ENCODE measurements at places on chromosomes 6 and 20.
A peak's percentile ranks its signal among the peaks of the same experiment; 100 is the strongest.

DNA sequence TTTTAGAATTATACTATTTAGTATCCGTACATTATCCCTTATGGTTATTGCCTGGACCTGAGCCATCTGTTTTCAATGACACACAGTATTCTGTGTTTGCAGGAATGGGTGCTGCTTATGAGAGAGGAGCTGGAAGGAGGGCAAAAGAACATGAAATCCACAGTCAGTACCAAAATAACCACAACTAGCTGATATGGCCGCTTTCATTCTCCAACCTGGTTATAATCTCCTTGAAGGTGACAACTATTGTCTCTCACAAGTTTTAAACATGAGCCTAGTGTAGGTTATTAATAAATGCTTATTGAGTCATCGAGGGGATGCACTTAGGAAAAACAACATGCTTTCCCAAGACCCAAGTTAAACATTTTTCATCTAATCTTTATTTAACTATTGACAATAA lies 356.6 kb downstream of the BMP2 start:
- DNase-seq: no peak
- peaks cover 1% of the 10 kb centered on the region for H3K27me3 ChIP-seq
- no peaks in the 10 kb centered on the region for H3K4me1 ChIP-seq
- H3K36me3 ChIP-seq: no peaks in the 10 kb centered on the region
- no peak overlapping the region for H3K4me3 ChIP-seq
- H3K27ac ChIP-seq: no peak overlapping the region

DNA sequence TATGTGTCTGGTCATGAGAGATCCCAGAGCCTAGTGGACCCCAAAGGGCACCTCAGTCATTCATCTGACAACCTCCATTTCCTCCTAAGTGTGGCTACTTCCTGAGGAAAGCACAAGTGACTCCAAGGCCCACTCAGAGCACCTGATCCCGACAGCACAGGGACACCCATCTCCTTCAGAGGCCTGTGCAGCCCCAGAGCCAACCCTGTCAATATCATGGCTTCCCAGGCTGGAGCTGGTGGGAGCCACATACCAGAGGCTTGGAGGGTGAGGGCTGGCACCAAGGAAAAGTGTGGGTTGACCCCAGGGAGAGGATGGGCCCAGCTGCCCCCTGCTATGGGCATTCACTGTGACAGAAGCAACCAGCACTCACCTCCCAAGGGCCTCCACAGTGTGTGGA lies 117.3 kb downstream of the PSMB1 start:
- H3K4me3 ChIP-seq: no peak overlapping the region
- no peak for DNase-seq
- H3K27ac ChIP-seq: no peak overlapping the region
- H3K36me3 ChIP-seq: peaks cover 9% of the 10 kb centered on the region
- H3K4me1 ChIP-seq: peaks cover 30% of the 10 kb centered on the region
- H3K27me3 ChIP-seq: peaks cover 27% of the 10 kb centered on the region

- DNase-seq: peak; percentile 76
- no peaks in the 10 kb centered on the region for H3K36me3 ChIP-seq
- no peaks in the 10 kb centered on the region for H3K27me3 ChIP-seq
- H3K4me3 ChIP-seq: no peak overlapping the region
Measured at GRCh38 chr20:61263084-61263695, 11.1 kb downstream of the CDH4 start.

GRCh38 chr6:3690506-3690905 lies 61.0 kb downstream of the PXDC1 start:
- no peaks in the 10 kb centered on the region for H3K27me3 ChIP-seq
- no peaks in the 10 kb centered on the region for H3K36me3 ChIP-seq
- DNase-seq: no peak
- H3K4me1 ChIP-seq: peaks cover 14% of the 10 kb centered on the region

- no peak overlapping the region for H3K4me3 ChIP-seq
- no peak overlapping the region for H3K27ac ChIP-seq
- H3K4me1 ChIP-seq: no peaks in the 10 kb centered on the region
Measured at GRCh38 chr6:123091091-123091895, 95.3 kb downstream of the CLVS2 start.

- no peaks in the 10 kb centered on the region for H3K36me3 ChIP-seq
- H3K4me1 ChIP-seq: peaks cover 12% of the 10 kb centered on the region
- peaks cover 7% of the 10 kb centered on the region for H3K27me3 ChIP-seq
- H3K4me3 ChIP-seq: peak overlapping the region; percentile 88
- DNase-seq: no peak
Measured at GRCh38 chr6:159693894-159694545, 979 bp upstream of the SOD2 start.

GRCh38 chr20:24535941-24536730 lies 66.7 kb downstream of the SYNDIG1 start:
- no peak for DNase-seq
- no peak overlapping the region for H3K4me3 ChIP-seq
- peaks cover 1% of the 10 kb centered on the region for H3K27me3 ChIP-seq
- no peak overlapping the region for H3K27ac ChIP-seq
- H3K4me1 ChIP-seq: peaks cover 6% of the 10 kb centered on the region

DNA sequence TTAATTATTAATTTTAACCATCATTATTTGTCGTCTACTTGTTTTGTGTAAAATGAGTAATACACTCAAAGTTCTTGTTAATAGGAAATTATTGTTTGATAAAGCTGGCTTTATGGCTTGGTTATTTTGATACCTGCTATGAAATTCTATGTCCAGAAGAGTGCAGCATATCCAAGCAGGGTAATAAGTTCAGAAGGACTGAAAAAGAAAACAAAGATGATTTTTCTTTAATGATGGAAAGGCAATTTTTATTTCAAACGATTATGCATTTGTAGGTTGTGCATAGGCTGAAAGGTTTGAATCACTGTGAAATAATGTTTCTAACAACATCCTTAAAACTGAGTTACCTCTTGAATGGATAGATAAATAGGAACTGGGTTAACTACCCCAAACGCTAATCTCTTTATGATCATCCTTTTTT lies 1.4 kb upstream of the MAN1A1 start:
- no peak for DNase-seq
- H3K4me1 ChIP-seq: peaks cover 14% of the 10 kb centered on the region
- H3K27me3 ChIP-seq: peaks cover 3% of the 10 kb centered on the region

GRCh38 chr6:8336406-8337057 lies 98.8 kb downstream of the SLC35B3 start:
- H3K27ac ChIP-seq: no peak overlapping the region
- no peak for DNase-seq
- no peaks in the 10 kb centered on the region for H3K27me3 ChIP-seq
- H3K36me3 ChIP-seq: no peaks in the 10 kb centered on the region

DNA sequence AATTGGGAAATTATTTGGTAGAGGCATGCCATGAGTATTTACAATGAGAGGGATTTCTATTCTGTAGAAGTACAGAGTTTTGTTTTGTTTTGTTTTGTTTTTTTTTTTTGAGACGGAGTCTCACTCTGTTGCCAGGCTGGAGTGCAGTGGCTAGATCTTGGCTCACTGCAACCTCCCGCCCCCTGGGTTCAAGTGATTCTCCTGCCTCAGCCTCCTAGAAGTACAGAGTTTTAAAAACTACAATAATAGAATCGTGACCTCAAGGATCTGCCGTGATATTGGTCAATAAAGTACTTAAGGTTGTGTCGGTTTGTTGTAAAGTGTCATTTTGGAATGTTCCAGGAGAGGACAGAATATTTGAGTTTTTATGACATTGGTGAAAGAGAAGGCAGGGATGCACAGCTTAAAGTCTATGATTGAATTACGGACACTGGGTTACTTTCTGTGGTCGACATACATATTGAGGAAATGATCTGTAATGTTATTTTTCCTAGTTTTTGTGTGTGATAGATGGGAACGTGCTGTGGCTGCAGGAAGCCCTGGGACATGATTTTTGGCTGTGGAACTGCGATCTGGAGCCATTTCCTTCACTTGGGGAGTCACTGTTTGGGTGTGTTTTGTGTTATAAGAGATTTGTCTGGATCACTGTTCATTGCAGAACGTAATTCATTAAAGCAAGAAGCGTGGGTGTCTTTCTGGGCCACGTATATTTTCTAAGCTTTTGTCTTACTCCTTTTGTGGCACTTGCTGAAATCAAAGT lies 59.6 kb downstream of the TIAM2 start:
- H3K27me3 ChIP-seq: peaks cover 3% of the 10 kb centered on the region
- peak overlapping the region; percentile 3 for H3K27ac ChIP-seq
- H3K4me1 ChIP-seq: peaks cover 3% of the 10 kb centered on the region
- no peak for DNase-seq
- no peaks in the 10 kb centered on the region for H3K36me3 ChIP-seq

GRCh38 chr6:145313041-145313855 lies 422.1 kb downstream of the EPM2A start:
- no peak overlapping the region for H3K27ac ChIP-seq
- H3K27me3 ChIP-seq: no peaks in the 10 kb centered on the region
- DNase-seq: no peak
- no peak overlapping the region for H3K4me3 ChIP-seq

DNA sequence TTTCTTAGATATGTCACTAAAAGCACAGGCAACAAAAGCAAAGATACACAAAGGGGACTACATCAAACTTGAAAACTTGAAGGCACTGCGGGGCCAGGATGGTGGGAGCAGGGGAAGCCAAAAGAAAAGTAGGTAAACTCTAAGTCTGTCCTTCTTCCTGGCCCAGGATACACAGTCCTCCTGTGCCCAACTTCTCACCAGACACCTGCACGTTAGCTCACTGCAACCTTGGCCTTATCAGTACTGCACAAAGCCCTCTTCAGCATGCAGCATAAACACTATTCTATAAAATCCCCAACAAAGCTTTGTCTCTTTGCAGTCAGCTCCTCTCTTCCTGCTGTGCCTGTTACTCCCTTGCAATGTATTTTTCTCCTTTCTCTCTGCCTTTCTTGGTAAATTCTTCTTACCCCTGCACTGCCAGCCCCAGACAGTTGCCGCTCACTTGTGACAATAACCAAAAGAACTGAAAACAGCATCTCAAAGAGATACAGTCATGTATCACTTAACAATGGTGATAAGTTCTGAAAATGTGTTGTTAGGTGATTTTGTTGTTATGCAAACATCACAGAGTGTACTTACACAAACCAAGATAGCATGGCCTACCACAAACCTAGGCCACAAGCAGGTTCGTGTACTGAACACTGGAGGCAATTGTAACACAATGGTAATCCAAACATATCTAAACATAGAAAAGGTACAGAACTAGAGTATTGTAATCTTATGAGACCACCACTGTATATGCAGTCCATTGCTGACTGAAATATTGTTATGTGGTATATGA lies 51.2 kb downstream of the NINL start:
- peak overlapping the region; percentile 74 for H3K27ac ChIP-seq
- peaks cover 56% of the 10 kb centered on the region for H3K4me1 ChIP-seq
- H3K36me3 ChIP-seq: no peaks in the 10 kb centered on the region
- no peak for DNase-seq
- peaks cover 2% of the 10 kb centered on the region for H3K27me3 ChIP-seq

GRCh38 chr6:125192610-125192930 lies 39.0 kb downstream of the TPD52L1 start:
- no peak overlapping the region for H3K4me3 ChIP-seq
- no peaks in the 10 kb centered on the region for H3K36me3 ChIP-seq
- no peaks in the 10 kb centered on the region for H3K4me1 ChIP-seq
- H3K27me3 ChIP-seq: no peaks in the 10 kb centered on the region

GRCh38 chr6:15481390-15482291 lies 181.2 kb downstream of the DTNBP1 start:
- peaks cover 38% of the 10 kb centered on the region for H3K4me1 ChIP-seq
- peaks cover 2% of the 10 kb centered on the region for H3K27me3 ChIP-seq
- H3K4me3 ChIP-seq: no peak overlapping the region
- H3K36me3 ChIP-seq: no peaks in the 10 kb centered on the region
- no peak for DNase-seq
- H3K27ac ChIP-seq: peak overlapping the region; percentile 29

GRCh38 chr6:166635013-166635970 lies 8.2 kb upstream of the RPS6KA2 start:
- H3K36me3 ChIP-seq: peaks cover 10% of the 10 kb centered on the region
- no peak overlapping the region for H3K4me3 ChIP-seq
- DNase-seq: no peak
- peaks cover 20% of the 10 kb centered on the region for H3K4me1 ChIP-seq

DNA sequence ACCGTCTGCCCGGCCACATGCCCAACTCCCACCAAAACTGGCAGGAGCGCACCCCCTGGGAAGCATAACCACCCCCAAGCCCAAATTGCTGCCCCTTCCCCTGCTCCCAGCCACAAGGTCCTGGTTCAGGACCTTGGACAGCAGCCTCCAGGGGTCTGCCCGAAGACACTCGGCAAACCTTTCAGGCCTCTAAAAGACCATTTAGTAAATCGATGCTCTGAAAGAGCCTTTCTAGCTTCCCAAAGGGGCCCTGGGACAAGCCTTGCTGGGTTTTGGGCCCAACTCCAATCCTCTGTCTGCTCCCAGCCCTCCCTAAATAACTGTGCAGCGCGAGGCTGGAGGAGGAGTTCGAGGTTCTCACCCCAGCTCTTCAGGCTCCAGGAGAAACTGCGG lies 30.5 kb downstream of the GRM4 start:
- H3K4me1 ChIP-seq: peaks cover 67% of the 10 kb centered on the region
- H3K4me3 ChIP-seq: peak overlapping the region; percentile 55

GRCh38 chr6:41056768-41057490 lies 3.9 kb downstream of the APOBEC2 start:
- no peak for DNase-seq
- peak overlapping the region; percentile 13 for H3K4me3 ChIP-seq
- H3K36me3 ChIP-seq: no peaks in the 10 kb centered on the region
- H3K27ac ChIP-seq: no peak overlapping the region
- H3K27me3 ChIP-seq: peaks cover 4% of the 10 kb centered on the region
- peaks cover 30% of the 10 kb centered on the region for H3K4me1 ChIP-seq

DNA sequence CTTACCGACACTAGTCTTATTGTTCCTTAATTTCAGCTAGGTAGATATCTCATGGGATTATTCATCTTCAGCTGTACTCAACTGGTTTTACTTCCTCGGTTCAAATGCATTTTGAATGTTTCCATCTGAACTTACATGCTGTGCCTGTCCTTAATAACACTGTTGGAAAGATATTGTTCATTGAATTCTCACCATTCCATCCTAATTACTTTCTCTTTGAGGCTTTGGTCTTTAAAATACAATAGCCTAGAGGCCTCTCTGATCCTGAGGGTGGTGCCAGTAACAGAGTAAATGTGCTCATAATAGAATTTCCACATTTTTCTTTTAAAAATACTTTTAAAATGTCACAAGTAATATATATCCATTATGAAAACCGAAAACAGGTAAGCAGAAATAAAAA lies 54.0 kb downstream of the IL20RA start:
- peak overlapping the region; percentile 80 for H3K4me3 ChIP-seq
- H3K27ac ChIP-seq: no peak overlapping the region
- peaks cover 3% of the 10 kb centered on the region for H3K27me3 ChIP-seq
- H3K36me3 ChIP-seq: no peaks in the 10 kb centered on the region
- H3K4me1 ChIP-seq: peaks cover 20% of the 10 kb centered on the region

GRCh38 chr6:12269110-12269509 lies 21.1 kb upstream of the EDN1 start:
- no peaks in the 10 kb centered on the region for H3K27me3 ChIP-seq
- no peaks in the 10 kb centered on the region for H3K4me1 ChIP-seq
- H3K36me3 ChIP-seq: no peaks in the 10 kb centered on the region
- no peak for DNase-seq

GRCh38 chr20:8601542-8601912 lies 467.4 kb upstream of the PLCB4 start:
- peaks cover 4% of the 10 kb centered on the region for H3K4me1 ChIP-seq
- H3K27me3 ChIP-seq: peaks cover 2% of the 10 kb centered on the region
- peak overlapping the region; percentile 87 for H3K4me3 ChIP-seq

Data from glutamatergic neuron (in vitro differentiated cells).